ENCODE measurements at places on chromosomes 5 and 9.

GRCh38 chr5:58281189-58281588, 178.7 kb downstream of the PLK2 start:
- no peak for DNase-seq

- peak; percentile 13 for DNase-seq
Observed at GRCh38 chr9:129547869-129548570, 72.9 kb downstream of the C9orf50 start.

DNA sequence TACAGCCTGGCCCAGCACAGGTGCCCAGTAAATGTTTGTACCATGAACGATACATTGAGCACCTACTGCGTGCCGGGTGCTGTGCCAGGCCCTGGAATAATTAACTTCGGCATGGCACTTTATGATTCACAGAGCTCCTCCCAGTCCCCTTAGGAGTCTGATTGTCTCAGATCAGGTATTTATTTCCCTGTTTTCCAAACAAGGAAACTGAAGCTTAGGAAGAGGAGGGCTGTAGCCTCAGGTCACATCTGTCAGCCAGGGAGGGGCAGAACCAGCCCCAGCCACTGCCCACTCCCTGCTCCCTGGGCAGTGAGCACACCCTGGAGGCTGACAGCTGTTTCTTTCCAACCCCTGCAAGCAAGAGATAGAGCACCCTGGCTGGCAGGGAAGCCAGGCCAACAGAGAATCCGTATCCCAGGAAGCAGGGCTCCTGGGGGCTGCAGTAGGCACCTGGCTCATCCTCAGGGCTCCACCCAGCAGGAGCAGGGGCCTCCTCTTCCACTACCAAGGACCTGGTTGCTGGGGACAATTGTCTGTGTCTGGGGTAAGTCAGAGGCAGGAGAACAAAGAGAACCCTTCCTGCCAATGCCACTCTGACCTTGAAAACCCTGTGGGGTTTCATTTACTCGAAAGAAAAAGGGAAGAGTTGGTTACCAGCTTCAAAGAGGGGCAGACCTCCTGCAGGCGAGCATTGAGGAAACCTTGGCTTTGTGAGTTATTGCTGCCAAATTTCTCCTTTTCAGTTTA, 69.0 kb downstream of the DAB2IP start:
- DNase-seq, result no peak

DNA sequence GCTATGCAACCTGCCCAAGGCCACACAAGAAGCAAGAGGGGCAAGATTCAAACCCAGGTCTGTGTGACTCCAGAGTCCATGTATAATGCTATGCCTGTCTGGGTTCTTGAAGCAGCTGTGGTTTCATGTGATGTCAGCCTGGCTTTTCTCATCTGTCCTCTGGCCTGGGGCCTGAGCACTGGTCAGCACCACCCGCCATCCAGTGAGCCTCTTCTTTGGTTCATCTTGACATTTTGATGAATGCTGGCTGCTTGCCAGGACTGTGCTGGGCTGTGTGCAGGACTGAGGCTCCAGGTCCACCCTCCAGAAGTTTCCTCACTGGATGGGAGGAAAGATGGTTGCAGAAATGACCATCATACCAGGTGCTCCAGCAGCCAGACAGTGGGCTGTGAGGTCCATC, 61.5 kb downstream of the TSTD2 start:
- DNase-seq, result no peak

Measured in EH (cell line).